Glomerular endothelial cell (primary cell): ENCODE measurements at places on chromosomes 5 and 9.

GRCh38 chr9:90801973-90802322, 329 bp downstream of the SYK start:
- no peak for DNase-seq

- DNase-seq = no peak
These were observed 72.6 kb downstream of the VAV2 start for GRCh38 chr9:133919253-133920115.

DNA sequence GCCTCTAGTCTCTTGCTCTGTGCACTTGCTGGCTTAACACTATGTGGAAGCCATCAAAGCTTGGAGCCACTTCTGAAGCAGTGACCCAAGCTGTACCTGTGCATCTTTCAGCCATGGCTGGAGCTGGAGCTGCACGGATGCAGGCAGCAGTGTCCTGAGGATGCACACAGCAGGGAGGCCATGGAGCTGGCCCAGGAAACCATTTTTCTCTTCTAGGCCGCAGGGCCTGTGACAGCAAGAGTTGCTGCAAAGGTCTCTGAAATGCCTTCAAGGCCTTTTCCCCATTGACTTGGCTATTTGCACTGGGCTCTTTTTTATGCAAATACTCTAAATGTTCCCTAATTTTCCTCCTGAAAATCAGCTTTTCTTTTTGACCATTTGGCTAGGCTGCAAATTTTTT, 12.9 kb upstream of the ZNF484 start:
- no peak for DNase-seq

DNA sequence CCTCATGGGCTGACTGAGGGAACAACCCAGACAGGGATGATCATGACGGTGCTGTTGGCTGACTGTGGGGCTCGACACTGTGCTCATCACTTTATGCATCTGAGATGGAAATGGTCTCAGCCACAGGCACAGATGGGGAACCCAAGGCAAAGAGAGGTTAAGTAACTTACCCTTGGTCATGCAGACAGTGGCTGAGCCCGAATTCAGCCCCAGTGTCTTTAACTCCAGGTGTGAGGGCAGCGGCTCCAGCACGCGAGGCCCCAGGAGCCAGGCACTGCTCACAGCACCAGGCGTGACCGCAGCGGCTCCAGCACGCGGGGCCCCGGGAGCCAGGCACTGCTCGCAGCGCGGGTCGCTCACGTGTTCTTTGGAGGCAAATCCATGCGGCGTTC, 45.3 kb upstream of the FCN1 start:
- DNase-seq = no peak

GRCh38 chr9:3909966-3910650, 384.3 kb upstream of the RFX3 start:
- DNase-seq = no peak

GRCh38 chr9:121701736-121702261, 50.4 kb downstream of the DAB2IP start:
- no peak for DNase-seq

- no peak for DNase-seq
These were observed 28.4 kb downstream of the ELP1 start for GRCh38 chr9:108905494-108905893.

- DNase-seq = no peak
These were observed 172.8 kb downstream of the NR3C1 start for GRCh38 chr5:143230676-143230996.

GRCh38 chr5:142360607-142361120, 35.8 kb upstream of the SPRY4 start:
- DNase-seq = no peak

GRCh38 chr9:115985657-115986056, 167.9 kb upstream of the PAPPA start:
- no peak for DNase-seq

DNA sequence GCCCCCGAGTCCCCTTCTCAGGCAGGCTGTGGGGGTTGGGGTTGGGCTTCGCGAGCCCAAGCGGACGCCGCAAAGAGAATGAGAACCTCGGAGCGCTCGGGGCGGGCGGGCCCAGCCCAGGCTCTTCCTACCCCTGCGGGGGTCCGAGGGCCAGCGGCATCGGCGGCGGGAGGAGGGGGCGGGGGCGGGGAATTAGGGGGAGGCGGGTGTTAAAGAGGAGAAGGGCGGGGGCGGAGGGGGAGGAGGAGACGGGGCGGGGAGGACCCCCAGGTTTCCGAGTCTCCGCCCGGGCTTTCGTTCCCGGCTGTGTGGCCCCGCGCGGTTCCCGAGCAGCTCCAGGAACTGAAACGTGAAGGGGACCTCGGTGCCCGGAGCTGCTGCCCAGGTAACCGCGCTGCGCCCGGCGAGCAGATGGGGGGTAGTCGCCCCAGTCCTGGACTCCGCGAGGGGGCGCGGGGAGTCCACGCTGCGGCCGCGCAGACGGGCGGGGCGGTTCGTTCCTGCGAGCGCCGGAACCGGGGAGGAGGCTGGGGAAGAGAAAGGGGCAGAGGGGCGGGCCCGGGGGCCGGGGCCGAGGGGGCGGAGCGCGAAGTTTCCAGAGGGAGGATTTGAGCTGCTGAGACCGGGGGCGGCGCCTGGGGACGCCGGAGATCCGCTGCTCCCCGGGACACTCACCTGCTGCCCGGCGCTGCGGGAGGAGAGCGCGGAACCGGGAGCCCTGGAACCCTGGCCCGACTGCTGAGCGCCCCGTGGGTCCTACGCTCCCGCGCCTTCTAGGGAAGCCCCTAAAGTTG, 38.4 kb upstream of the PLEKHG4B start:
- no peak for DNase-seq
